ENCODE measurements at places on chromosomes 16 and 17.

DNA sequence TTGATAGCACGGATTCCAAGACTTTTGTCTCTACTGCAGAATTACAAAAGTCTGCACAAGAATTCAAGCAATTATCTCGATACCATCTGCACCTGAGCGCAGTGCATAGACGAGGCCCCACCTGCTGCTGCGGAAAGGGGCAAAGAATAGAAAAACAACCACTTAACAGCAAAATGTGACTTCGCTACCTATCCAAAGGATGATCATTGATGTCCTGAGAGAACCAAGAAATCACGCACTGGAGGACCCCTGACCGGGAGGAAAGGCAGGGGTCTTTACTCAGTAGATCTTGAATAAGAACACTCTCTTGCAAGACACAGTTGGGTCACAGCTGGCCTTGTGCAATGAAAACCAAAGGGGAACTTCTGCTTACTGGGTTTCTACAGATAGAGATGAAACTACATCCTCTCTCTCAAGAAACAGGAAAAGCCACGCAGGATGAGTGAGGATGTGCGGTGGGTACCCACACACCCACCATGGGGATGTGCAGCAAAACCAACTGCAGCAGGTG is 147.4 kb upstream of the RPH3AL start:
- DNase-seq, result no peak

- DNase-seq, result no peak
Measured at GRCh38 chr17:2932946-2933345, 130.5 kb downstream of the OR1D5 start.

DNA sequence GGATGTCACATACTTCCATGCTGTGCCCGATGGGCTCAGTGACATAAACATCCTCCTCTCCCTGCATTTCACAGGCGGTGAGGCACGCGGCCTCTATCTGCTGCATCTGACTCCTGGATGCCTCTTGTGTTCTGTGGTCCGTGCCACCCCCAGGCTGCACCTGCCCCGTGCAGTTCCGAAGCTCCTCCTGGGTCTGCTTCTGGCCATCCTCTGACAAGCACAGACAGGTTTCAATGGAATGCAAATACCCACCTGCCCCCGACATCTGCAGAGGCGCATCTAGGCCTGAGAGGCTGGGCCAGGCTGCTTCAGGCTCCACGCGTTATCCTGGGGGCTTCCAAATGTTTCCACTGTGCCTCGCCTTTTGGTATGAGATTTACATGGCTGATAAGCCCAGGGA is 46.3 kb upstream of the DNAH17 start:
- no peak for DNase-seq

- DNase-seq, result no peak
Measured at GRCh38 chr16:778909-779527, 9.2 kb downstream of the RPUSD1 start.

DNA sequence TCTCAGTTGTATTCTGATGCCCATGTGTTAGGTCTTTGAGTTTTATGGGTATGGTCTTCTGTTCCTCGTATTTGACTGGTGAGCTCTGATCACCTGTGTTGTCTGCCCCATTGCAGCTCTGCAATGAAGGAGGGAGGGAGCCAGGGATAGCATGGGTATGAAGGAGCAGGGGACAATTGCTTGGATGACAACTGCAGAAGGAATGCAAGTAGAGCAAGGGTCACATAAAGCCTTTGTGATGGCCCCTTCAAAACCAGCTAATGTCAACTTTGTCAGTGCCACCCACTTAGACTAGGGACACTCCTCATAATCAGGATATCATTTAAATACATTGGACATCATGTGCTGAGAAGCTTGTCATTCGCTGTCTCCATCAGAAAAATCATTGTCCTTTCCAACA is 152.7 kb upstream of the MAF start:
- no peak for DNase-seq

- DNase-seq, result no peak
Measured at GRCh38 chr17:41657176-41657754, 31.4 kb upstream of the EIF1 start.

DNA sequence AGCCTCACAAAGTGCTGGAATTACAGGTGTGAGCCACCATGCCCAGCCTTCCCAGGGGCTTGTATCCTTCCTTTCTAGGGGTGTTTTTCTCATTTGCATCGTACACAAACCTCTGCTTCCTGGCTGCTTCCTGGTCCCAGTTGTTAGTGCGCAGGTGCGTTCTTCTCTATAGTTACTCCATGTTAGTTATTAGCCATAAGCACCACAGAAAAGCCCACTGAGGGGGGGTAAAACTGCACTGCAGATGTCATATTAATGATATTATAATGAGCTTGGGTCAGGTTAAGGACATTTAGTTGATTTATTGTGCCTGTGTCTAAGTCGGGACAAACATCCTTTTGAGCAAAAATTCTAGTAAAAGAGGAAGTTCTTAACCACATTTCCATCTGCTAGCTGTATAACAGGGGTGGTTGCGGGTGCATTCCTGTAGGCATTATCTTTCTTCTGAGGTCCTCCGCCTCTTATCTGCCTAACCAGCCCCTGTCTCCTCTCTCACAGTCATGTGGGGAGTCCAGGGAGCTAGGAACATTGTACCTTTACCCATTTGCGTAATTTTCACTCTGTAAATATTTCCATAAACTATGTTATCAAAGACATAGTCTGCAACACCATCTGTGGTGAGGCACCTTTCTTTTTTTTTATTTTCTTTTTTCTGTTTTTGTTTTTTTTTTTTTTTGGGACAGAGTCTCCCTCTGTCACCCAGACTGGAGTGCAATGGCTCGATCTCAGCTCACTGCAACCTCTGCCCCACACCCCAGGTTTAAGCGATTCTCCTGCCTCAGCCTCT is 23.6 kb upstream of the ATF7IP2 start:
- no peak for DNase-seq

DNA sequence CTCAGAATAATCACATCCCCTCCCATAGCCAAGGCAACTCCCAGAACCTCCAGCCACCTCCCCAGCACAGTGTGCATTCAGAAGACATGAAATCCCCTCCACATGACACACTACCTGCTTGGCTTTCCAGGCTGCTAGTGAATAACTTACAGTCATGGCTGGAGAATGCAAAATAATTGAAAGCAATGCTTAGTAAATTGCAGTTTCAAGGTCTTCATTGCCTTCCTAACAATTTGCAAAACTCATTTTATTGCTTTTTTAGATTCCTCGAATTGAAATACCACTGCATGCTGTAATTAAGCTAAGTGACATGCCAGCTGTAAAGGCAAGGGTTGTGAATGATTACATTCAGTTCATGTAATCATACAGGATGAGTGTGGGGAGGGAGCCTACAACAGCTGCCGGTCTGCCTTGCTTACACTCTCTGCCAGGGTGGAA is 29.0 kb upstream of the HOXB13 start:
- peak; percentile 50 for DNase-seq

DNA sequence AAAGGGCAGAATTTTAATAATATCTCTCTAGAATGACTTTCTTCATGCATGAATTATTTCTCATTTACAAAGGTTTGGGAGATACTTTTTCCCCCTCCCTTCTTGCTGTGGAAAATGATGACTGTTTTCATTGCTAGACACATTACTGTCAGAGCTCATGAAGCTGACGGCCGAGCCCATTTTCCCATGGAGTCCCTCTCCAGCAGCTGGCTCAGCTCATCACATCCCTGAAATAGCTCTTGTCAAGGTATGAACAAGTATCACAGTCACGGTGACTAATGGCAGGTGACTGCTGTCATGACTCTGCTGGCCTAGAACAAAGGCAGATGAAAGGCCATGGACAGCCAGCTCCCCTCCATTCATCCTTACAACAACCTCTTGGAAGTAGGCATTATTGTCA is 208.1 kb downstream of the ABCC12 start:
- DNase-seq, result no peak

DNA sequence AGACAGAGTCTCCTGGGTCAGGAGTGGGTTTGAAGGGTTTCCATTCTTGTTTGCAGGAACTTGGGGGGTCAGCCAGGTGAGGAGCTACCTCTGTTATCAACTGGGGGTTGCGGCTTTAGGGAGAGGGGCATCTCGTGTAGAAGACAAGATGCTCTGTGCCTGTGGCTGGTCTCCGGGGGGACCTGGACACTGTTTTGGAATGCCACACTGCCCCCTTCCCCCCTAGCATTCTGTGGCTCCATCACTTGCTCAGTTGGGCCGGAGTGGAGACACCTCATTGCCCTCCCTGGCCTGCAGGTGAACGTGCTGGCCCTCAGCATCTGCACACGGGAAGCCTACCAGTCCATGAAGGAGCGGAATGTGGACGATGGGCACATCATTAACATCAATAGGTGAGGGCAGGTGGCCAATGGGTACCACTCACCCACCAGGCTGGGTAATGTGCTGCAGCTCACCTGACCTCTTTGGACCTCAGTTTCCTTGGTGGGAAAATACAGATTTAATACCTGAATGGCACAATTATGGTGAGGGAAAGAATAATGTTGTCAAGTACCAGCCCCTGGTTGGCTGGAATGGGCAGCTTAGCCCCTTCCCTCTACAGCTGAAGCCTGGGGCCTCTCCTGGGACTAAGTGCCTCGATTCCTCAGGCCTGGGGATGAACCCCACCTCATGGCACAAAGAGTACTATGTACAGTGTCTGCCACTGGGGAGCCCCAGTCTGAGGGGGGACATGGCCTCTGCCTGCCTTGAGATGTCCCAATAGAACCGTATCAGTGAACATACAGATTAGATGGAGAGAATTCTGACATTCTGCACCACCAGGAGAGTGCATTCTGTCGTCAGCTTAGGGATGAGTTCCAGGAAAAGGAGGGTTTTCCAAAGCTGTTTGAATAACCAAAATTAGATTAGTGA is 3.3 kb upstream of the MRM1 start:
- DNase-seq, result no peak

- DNase-seq, result no peak
Measured at GRCh38 chr17:59825533-59826322, 67.0 kb downstream of the TUBD1 start.

- DNase-seq, result peak; percentile 64
Measured at GRCh38 chr16:88633684-88634140, 4.7 kb upstream of the IL17C start.

GRCh38 chr16:88686062-88686438 is 257 bp downstream of the SNAI3 start:
- no peak for DNase-seq

- peak; percentile 29 for DNase-seq
Measured at GRCh38 chr17:31699281-31699680, 159.8 kb downstream of the COPRS start.
